ENCODE measurements at places on chromosomes 2 and 18.
A peak's percentile ranks its signal among the peaks of the same experiment; 100 is the strongest.

DNA sequence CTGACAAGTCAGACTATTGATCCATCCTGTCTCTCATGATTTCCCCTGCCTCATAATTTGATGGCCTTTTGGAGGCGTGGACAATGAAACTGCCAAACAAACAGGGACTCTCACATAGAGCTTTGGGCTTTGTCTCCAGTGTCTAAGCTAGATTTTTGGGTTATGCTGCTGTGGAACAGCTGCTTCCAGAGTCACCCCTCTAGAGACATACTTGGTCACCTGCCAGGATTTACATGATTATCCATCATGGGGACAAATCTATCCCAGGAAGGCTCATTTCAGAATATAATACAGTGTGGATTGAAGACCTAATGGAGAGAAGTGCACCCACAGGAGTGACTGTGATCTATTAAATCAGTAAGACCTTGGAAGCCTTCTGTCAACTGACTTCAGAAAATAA is 159.6 kb downstream of the SLC8A1 start:
- DNase-seq = no peak

DNA sequence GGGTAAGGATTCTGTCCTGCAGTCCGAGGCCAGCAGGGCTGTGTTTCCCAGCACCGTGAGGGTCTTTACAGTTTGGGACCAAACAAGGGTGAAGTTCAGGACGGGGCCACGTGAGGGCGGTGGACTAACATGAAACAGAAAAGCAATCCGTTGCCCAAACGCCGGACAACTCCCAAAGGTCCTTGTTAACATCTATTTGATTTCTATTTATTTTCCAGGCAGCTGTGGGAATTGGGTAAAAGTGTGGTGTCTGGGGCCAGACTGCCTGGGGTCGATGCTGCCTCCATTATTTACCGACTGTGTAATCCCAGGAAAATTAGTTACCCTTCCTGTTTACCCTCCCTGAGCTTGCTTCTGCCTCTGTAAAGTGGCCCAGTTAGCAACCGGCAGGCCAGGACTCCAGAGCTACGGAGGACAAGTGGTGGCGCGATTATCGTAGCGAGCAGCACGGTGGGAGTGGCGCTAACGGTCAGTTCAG is 66.3 kb upstream of the TCF7L1 start:
- peak; percentile 79 for DNase-seq

- DNase-seq = no peak
These were observed 41.0 kb upstream of the ZFP36L2 start for GRCh38 chr2:43267381-43267780.

GRCh38 chr18:43525169-43525568 is 247.9 kb upstream of the SYT4 start:
- no peak for DNase-seq

DNA sequence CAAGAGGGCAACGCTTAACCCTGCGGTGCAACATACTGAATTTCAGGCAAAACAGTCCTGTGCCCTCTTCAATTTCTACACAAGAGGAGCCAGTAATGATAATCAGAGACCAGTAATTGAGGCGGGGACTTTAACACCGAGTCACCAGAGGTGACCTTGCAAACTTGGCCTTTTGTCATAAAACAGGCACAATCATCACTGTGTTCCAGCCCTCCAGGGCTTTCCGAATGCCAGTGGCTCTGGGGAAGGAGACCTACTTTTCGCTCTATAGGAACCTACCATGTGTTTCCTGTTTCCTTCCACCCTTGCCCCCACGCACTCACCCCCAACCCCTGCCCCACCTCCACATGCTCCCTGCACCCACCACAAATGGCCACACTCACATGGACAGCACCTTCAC is 47.2 kb upstream of the LOXHD1 start:
- DNase-seq = no peak

GRCh38 chr2:230411570-230412370 is 4.2 kb upstream of the SP100 start:
- DNase-seq = peak; percentile 51

- DNase-seq = no peak
These were observed 670.0 kb upstream of the CDH2 start for GRCh38 chr18:28846958-28847357.

GRCh38 chr2:237538001-237538720 is 28.2 kb upstream of the PRLH start:
- DNase-seq = no peak

DNA sequence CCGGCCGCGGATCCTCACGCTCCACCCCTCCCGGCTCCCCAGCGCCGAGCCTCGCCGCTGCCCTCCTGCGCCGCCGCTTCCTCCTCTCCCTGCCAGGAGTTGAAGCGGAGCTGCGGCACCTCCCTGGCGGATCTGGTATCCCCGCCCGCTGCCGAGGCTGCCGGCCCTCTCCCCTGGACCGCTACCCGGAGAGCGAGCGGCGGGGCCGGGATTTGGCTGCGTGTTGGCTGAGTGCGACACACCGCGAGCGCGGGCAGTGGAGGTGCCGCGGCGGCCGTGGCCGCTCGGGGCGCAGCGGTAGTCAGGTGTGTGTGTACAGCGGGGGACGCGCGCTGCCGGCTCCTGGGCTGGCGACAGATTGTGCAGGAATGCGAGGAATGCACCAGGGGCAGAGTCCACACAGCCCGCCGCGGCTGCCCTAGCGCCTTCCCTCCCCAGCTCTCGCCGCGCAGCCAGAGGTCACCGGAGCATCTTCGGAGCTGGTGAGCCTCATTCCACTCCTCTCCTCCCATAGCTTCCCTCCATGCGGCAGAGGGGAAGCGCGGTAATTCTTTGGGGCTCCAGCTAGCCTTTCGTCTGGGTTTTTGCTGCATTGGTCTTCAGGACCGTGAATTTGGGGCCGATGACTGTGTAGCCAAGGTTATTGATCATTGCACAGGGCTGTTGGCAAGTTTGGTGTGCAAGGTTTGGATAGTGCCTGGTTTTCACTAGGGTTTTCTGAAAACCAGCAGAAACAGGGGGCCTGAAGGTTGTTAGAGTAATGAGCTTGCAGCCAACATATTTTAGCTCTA is 1.3 kb downstream of the PKP4 start:
- peak; percentile 73 for DNase-seq

GRCh38 chr2:161414042-161415033 is 1.8 kb upstream of the TBR1 start:
- peak; percentile 30 for DNase-seq

DNA sequence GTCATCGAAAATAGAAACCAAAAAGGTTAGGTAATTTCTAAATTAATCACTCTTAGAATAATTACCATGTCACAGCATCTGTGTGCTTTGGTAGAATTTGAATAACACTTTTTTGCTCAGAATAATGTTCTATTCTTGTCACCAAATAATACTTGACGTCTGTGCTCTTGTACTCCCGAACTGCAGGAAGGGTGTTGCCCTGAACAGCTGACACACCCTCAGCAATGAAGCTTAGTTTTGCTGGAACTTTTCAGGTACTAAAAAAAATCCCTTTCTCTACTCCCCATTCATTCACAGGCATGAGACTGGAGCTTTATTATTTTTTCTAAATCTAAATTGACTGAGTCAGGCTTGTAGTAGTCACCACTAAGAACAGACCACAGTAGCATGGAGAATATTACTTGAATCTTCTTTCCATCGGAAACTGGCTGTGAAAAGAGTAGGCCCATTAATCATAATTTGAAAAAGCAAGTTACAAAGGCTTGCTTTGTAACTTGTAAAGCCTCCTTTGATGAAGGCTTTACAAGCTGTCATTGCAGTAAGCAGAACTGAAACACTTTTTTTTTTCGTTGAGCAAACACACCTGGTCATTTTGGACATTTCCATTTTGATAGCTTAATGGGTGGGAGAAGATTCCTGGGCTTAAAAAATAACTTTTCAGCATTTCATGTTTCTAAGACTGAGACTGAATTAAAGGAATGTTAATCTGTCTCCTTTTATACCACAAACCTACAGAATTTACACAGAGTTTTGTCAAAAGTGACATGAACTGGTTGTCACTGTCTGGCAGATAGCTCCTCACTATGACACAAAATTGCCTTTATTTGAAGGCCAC is 70.3 kb upstream of the PELI1 start:
- DNase-seq = peak; percentile 19

DNA sequence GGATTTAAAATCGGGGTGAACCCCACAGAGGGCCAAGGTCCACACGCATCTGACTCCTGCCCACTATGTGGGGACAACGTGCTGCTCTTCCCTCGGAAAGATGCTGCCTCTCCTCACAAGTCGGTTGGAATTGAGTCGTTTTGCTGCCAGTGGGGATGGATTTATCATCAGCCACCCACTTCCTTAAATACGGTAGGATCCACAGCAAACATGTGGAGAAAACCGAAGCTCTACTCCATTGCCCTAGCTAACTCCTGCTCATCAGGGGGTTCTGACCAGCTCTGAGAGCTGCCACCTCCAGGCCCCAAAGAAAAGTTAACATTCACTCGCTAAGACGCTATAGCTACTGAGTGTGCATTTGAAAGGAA is 80.9 kb downstream of the CHRNA1 start:
- peak; percentile 31 for DNase-seq

- no peak for DNase-seq
These were observed 67.8 kb downstream of the SLC66A2 start for GRCh38 chr18:79883461-79884293.

DNA sequence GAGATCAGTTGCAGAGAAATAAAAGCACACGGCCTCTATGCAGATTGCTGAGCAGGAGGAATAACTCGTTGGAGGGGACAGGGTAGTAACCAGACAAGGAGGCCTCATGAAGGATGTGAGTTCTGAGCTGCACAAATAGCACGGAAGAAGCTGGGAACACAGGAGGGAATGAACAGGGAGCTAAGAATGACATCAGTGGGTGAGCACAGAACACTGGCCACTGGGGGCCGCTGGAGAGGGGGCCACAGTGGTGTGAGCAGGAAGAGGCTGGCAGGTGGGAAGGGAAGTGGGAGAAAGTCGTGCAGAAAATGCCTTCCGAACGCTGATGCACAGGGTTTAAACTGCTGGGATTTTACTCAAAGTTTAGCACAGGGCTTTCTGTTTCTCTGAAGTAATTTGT is 61.0 kb downstream of the ZAP70 start:
- DNase-seq = no peak

- no peak for DNase-seq
These were observed 58.6 kb downstream of the GALNT14 start for GRCh38 chr2:31079665-31080064.

DNA sequence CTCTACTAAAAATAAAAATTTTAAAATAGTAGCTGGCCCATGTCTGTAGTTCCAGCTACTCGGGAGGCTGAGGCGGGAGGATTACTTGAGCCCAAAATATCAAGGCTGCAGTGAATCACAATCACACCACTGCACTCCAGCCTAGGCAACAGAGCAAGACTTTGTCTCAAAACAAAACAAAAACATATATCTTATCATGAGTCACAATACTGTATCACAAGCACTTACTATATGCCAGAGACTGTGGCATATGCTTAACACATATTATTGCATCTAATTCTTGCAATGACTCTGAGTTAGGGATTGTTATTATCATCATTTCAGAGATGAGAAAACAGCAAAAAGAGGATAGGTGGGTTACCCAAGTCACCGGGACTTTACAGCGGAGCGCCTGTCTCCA is 29.5 kb upstream of the TMEM37 start:
- DNase-seq = no peak

GRCh38 chr18:59056706-59057492 is 82.8 kb upstream of the SEC11C start:
- DNase-seq = peak; percentile 55

DNA sequence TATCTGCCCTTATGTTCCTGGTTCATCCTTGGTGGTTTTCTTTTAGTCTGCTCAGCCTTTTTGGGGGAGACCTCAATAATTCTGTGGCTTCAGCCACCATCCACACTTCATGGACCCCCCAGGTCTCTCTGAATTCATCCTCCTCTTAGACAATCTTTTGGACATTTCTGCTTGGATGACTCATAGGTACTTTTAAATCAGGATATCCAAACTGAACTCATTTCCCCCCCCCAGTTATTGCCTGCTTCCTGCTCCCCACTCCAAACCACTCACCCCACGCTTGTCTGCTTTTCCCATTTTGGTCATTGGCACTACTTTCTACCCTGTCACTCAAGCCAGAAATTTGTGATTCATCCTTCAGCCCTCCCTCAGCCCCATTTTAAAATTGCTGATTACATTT is 78.5 kb downstream of the TANC1 start:
- peak; percentile 48 for DNase-seq

DNA sequence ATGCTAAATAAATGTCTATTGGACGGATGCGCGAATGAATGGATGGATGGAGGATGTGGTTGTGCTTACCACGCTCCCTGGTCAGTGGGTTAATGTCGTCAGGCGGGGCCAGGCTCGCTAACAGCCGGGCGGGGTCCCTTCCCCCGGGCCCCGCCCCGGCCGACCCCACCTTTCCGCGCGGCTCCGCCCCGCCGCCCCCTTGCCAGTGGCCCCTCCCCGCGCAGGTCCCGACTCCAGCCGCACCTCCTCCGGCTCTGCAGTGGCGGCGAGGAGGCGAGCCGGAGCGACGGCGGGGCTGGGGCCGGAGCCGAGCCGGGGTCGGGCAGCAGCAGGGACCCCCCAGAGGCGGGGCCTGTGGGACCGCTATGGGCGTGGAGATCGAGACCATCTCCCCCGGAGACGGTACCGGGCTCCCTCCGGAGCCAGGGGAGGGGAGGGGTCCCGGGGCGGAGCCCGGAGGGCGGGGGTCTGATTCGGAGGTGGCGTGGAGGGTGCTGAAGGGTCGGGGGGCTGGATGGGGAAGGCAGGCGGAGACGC is at the start of gene FKBP1B:
TSS of gene FKBP1B (plus strand) at position 257 of the 537 bp plus-strand sequence. CDS start at position 366, 109 bp downstream.
- DNase-seq = peak; percentile 61

- DNase-seq = no peak
These were observed 508.4 kb downstream of the PLCL1 start for GRCh38 chr2:198312596-198313483.

GRCh38 chr18:63161761-63162195 is 157.8 kb downstream of the BCL2 start:
- DNase-seq = peak; percentile 79

DNA sequence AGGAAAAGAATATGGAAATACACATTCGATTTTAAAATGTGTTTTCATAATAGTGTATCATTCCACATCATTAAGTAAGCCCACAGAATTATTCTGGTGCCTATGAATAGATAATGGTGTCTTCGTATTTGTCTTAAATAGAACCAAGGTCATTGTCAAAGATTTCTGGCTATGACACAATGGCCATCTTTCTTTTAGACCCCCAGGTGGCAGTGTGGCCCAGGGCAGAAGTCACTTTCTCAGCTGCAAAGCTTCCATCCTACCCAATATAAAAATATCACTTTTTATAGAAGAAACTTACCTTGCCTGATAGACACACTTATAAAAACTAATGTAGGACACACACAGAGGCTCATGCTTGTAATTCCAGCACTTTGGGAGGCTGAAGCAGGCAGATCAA is 57.5 kb downstream of the ZRANB3 start:
- peak; percentile 18 for DNase-seq
